Left kidney (tissue), 8 donors: ENCODE measurements at places on chromosomes 5 and 9.

DNA sequence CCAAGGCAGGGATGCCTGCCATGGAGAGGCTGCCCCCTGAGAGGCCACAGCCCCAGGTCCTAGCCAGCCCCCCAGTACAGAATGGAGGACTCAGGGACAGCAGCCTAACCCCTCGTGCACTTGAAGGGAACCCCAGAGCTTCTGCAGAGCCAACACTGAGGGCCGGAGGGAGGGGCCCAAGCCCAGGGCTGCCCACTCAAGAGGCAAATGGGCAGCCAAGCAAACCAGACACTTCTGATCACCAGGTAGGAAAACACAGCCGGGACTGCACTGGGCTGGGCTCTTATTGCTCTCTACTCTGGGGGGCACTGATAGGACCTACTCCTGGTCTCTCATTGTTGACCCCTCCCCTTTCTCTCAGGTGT, 3.2 kb downstream of the RELL2 start:
- DNase-seq, result no peak

DNA sequence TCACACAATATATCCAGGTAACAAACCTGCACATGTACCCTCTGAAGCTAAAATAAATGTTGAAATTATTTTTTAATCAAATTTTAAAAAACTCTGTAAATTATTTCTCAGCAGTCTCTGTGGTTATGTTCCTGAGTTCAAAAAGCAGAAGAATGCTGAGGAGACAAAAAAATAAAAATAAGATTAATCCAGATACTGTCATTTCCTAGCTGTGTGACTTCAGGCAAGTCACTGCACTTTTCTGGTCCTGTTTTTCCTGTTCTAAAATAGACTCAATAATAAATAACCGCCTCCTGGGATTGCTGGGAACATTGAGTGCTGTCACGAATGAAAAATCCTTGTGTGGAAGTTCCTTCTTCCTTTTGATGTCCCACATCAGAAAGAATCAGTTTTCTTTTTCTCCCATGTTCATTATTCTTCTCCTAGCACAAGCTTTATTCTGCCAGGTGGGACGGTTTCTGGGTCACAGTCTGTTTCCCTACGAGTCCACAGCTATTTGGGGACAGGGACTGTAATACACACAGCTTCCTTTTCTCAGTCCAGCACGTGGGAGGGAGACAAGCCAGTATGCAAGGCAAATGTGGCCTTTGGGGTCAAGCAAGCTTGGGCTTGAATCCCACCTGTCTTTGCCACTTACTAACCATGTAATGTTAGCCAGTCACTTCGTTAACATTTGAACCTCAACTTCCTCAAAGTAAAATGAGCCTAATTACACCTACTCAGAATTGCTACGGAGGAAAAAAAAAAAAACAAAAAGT, 156.9 kb downstream of the TRIM32 start:
- peak; percentile 18 for DNase-seq

GRCh38 chr9:91037511-91038482, 236.2 kb downstream of the SYK start:
- peak; percentile 18 for DNase-seq

- DNase-seq, result no peak
Measured at GRCh38 chr9:114779352-114779845, 26.4 kb downstream of the TNFSF15 start.

DNA sequence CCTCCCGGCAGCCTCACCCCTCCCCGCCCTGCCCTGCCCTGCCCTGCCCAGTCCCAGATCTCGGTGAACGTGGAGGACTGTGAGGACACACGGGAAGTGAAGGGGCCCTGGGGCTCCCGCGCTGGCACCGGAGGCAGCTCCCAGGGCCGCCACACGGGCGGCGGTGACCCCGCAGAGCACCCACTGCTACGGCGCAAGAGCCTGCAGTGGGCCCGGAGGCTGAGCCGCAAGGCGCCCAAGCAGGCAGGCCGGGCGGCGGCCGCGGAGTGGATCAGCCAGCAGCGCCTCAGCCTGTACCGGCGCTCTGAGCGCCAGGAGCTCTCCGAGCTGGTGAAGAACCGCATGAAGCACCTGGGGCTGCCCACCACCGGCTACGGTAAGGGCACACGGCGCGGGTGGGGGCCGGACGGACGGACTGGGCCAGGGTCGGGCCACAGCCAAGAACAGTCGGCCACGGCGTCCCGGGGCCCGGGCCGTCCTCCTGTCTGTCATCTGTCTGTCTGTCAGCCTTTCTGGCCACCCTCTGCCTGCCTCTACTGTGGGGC, 84.2 kb downstream of the KCNT1 start:
- DNase-seq, result no peak

DNA sequence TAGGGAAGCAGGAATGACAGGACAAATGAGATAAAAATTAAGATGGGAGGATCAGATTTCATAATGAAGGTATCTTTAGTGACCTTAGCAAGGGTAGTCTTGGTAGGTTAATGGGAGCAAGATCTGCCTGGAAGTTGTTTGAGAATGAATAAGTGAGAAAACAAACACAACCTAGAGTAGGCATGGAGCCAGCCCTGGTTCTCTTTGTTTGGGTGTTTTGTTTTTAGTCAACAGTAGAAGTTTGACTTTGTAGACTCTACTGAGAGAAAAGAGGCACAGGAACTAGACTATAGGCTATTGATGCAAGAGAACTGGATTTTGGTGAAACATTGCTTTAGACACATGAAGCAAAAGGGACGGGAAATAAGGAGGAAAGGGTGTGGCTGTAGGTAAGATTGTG, 40.3 kb downstream of the KCNN2 start:
- DNase-seq, result no peak

- no peak for DNase-seq
Measured at GRCh38 chr5:41416336-41416735, 94.1 kb downstream of the PLCXD3 start.

DNA sequence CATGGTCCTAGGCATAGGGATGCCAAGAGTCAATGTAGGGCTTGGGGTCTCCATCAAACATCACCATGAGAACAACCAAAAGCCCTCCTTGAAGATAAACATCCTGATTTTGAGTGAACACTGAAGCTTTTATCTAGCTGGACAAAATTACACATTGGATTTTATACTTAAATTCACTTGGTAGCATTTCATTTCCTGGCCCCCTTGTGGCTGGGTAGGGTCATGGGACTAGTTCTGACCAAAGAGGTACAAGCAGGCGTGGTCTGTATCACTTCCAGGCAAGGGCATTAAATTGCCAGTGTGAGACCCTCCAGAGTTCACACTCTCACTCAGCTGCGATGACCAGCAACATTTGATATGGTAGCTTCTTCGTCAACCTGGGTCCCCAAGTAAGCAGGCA, 320.3 kb downstream of the ACTL7B start:
- DNase-seq, result no peak

- DNase-seq, result no peak
Measured at GRCh38 chr5:144422018-144422727, 251.5 kb downstream of the KCTD16 start.

GRCh38 chr9:116689486-116690032, 2.5 kb downstream of the TRIM32 start:
- no peak for DNase-seq

DNA sequence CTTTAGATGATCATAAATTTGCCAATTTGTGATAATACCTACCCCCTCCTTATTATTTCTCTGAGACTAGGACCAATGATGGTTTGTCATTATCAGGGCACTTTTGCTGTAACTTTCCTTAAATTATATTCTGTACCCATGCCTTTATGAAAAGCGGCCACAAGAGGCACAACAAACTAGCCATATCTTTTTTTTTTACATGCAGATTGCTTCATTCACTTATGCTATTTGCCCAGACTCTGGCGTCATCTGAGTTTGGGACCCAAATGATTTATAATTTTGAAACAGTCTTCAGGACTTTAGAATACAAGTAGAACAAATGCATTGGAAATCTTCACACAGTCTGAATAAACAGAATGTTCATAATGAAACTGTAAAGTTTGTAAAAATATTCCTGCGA, 408.1 kb downstream of the MAT2B start:
- DNase-seq, result no peak

GRCh38 chr5:75546830-75547229, 35.1 kb downstream of the POLK start:
- no peak for DNase-seq

GRCh38 chr5:30376848-30377247, 816.6 kb upstream of the CDH6 start:
- DNase-seq, result no peak

DNA sequence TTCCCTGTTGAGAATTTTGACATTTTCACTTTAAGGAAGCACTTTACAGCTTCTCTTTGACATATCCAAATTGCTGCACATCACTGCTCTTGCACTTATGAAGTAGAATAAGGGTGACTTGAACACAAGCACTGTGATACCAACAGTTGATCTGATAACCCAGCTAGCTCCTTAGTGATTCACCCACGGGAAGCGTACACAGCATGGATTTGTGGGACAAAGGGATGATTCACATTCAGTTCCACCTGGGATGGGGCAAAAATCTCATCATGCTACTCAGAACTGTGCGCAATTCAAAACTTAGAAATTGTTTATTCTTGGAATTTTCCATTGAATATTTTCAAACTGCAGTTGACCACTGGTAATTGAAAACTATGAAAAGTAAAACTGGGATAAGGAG, 1565.5 kb upstream of the CDH9 start:
- DNase-seq, result no peak

GRCh38 chr5:178415353-178415752, 174.8 kb downstream of the COL23A1 start:
- no peak for DNase-seq
